GM19239 (cell line): ENCODE measurements at places on chromosomes 1 and 21.

DNA sequence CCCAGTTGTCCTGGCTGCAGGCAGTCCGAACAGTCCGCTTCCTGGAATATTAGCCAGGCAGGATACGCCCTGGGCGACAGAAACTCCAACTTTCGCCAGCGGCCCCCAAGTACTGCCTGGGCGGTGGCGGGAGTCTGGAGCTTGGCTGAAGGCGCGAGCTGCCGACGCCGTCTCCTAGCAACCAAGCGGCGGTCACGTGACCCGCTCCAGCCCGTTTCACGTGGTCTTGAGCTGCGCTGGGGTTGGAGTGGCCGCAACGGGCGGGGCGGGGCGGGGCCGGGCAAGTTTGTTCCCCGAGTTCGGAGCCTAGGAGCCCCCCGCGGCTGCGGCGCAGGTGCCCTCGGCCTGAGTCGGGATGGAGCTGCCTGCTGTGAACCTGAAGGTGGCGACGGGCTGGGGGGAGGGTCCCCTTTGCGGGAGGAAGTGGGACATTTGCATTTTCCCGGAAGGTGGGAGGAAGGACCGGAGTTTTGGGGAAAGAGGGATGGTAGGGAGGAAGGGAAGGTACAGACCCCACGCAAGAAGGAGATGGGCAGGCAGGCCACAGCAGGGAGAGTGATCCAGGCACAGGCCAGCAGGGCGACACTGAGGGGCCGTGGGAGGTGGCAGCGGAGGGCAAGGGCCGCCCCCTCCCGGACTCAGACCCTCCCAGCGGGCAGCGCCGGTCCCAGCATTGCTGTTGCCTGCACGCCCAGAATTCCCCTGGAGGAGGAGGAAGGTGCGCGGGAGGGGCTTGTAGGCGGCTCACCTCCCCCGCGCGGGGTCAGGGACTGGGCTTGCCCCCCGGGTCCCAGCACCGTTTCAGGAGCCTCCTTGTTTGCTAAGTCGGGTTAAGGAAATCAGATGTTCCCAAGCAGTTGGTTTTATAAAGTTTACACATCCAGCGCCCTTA lies at the start of gene AGTRAP:
TSS of gene AGTRAP (plus strand) at position 283 of the 892 bp plus-strand sequence. CDS start at position 356, 73 bp downstream.
- DNase-seq = peak; percentile 83

- DNase-seq = no peak
Observed at GRCh38 chr1:181159451-181160140, 71.1 kb downstream of the IER5 start.

DNA sequence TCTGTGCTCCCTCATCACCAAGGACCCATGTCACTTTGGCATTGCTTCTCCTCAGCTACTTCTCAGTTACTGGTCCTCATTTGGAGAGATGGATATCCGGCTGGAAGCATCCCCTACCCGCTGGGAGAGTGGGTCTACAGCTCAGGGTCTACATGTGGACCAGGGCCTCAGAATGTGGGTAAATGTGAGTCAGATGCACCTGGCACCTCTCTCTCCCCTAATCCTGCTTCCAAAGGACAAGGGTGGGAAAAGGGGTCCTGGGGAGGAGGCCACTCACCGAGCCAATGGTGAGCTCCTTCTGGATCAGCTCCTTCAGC lies 908 bp downstream of the S100A6 start:
- no peak for DNase-seq

DNA sequence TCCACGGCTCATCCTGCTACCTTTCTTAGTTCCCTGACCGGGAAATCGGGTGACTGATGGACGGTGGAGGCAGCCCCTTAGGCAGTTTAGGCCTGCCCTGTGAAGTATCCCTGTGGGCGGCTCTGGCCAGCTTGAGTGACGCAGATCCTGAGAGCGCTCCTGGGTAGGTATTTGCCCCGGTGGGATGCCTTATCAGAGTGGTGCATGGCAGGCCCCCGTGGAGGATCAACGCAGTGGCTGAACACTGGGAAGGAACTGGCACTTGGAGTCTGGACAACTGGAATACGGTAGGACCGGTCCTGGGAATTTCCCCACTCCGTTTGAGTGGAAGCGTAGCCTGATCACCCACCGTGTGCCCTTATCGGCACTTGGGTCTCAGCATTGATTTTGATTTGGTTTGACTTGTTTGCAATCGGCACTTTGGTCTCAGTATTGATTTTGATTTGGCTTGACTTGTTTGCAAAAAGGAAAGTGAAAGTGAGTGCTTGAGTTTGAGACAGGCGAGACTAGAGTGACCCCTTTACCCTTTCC lies 15.2 kb downstream of the PLA2G2F start:
- DNase-seq = no peak

DNA sequence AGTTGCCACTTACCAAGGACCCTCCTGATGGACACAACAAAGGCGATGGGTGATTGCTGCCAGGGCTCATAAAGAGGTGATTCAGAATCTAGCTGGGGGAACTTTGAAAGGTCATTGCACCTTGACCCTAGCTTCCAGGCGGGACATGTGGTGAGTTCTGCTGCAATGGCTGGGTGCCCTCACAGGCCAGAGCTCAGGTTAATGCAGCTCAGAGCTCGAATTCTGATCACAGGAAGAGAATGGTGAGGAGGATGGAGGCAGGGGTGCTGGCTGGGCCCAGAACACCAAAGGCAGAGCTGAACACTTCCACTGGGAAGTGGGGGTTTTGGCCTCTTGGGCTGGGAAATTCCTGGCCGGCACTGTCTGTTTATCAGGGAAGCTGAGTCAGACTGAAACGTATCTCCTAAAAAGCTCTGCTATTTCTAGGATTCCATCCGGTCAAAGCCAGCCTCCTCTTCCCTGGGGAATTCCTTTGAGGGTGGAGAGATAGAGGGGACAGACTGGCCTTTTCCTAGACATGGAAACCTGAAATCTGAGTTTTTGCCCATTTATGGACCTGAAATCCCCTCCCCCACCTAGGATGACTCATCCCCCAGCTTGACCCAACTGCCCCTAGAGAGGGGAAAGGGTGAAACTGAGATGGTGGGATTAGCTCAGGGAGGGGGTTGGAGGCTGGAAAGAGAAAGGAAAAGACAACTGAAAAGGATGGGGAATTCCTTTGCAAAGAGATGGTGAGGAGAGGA lies 27.2 kb downstream of the NUAK2 start:
- no peak for DNase-seq

- no peak for DNase-seq
Observed at GRCh38 chr1:180402001-180402400, 100.4 kb downstream of the ACBD6 start.

GRCh38 chr21:38330666-38331065 lies 73.9 kb downstream of the KCNJ15 start:
- no peak for DNase-seq

DNA sequence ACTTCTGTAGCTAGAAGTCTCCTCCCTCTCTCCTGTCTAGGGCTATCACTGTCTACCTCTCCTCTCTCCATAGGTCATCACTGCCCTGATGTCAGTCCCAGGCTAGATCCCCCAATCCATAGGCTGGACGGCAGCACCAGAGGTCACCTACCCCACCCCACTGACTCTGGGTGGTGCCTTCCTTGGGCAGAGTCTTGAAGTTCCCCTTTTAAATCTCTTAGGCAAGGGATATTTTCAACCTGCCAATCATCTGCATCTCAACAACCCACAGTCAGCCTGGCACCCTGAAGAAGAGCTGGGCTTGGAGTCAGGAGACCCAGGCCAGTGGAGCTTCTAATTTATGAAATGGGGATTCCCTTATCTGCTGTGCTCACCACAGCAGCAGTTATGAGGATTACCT lies 13.2 kb downstream of the MYBPH start:
- no peak for DNase-seq

DNA sequence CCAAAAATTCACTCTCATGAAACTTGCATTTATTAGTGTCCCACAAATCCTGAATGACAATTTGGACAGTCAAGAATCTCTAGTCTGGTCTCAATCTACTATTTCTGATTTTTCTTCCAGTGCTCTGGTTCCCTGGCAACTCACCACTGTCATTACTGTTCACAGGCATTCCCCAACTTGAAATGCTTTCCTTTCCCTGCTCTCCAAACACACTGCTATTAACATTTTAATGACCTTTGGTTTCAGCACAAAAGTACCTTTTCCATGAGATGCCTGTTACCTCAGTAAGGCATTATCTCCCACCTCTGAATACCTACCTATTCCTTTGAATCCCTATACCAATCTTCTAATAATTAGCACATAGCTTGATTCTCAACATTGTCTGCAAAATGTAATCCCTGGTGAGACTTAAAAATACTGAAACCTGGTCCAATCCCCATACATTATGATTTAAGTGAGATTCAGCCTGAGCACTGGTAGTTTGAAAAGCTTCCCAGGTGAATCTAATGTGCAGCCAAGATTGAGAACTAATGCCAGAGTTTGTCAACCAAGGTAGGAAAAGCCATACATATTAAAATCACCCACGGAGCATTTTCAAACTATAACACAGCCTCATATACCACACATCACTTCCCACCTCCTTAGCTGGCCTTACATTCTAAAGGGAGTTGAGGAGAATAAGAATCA lies 11.7 kb upstream of the ANGPTL3 start:
- DNase-seq = no peak

- no peak for DNase-seq
Observed at GRCh38 chr1:239816081-239816782, 275.5 kb upstream of the FMN2 start.

GRCh38 chr1:40404670-40405462 lies 31.3 kb downstream of the SMAP2 start:
- no peak for DNase-seq

DNA sequence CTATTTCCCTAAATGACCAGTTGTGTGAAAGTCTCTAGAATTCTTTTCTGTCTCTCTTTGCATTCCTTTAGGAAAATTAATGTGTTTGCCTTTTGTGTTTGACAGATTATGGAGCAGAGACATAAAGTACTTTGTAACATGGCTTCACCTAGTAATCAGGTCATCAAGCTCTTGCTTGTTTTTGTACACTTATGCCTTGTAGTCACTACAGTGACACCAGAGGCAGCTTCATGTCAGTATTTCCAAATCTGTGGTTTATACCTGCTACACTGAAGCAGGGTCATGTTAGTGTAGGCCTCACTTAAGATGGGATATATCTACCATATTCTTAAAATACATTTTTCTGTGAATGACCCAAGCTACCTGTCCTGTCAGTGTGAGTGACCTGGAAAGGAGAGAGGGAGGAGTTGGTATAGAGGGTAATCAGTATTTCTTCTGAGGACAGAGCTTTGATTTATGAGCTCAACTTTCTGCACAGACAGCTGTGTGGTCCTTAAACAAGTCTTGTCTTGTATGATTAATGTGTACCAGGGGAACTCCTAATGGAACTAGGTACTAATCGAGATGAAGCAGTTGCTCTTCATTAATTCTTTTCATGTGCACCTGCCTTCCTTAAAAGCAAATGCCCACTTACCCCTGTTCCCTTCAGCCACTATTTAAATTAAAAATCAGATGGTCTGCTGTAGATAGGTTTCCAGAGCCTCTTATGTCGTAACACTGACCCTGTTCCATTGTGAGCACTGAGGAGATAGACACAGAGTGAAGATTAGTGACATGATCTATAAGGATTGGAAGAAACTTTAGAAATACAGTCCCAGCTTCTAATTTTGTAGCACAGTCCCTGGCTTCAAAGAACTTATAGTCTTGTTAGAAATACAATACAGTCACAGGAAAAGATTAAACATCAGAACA lies 45.7 kb downstream of the MACO1 start:
- DNase-seq = no peak

GRCh38 chr1:53413175-53414001 lies 45.8 kb upstream of the DMRTB1 start:
- no peak for DNase-seq

- no peak for DNase-seq
Observed at GRCh38 chr1:228884196-228884595, 148.9 kb downstream of the RHOU start.
